Esophagus squamous epithelium (tissue), 5 donors: ENCODE measurements at places on chromosomes 7 and 10.

DNA sequence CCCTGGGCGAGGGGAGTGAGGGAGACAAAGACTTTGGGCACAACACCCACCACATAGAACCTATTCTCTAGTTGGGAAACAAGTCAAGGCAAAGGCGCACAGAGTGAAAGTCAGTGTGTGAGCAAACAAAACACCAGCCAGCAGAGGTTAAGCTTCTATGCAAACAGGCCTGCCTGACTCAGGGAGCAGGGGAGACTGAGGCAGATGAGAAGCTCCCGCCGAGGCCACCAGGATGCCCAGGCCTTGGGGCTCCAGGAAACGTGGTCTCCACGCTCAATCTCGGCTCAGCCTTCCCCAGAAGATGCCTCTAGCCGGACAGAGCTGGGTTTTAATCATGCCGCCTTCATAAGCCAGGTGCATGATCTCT, 74.1 kb upstream of the KCNMA1 start:
- no peak for DNase-seq

- DNase-seq = no peak
Measured at GRCh38 chr10:92834986-92835385, 13.3 kb upstream of the EXOC6 start.

DNA sequence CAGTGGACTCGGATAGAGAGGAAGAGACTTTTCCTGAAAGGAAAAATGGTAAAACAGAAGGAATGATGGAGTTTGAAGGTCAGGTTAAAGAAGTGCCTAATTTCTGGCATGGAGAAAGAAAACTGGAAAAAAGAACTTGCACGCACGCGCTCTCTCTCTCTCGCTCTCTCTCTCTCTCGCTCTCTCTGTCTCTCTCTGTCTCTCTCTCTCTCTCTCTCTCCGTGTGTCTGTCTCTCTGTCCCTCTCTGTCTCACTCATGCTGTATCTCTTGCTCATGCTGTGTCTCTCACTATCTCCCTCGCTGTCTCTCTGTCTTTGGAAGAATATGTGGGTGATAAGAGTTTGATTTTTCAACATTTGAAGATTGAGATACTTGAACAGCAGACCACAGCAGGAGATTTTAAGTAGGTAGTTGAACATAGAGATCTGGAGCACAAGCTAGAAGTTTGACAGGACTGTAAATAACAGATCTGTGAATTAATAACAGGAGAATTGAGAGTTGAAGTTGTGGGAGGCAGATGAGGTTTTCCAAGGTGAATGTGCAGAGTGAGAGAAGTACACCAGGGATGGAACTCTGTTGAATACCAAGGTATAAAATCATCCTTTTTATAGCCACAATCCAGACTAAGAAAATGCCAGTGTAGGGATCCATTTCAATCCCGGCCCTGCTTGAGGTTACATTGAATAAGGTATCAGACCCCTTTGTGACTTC, 33.1 kb downstream of the ADD3 start:
- no peak for DNase-seq

GRCh38 chr10:63716016-63716580, 194.9 kb downstream of the REEP3 start:
- DNase-seq = no peak

- DNase-seq = no peak
Measured at GRCh38 chr10:1127629-1128028, 71.4 kb downstream of the WDR37 start.

DNA sequence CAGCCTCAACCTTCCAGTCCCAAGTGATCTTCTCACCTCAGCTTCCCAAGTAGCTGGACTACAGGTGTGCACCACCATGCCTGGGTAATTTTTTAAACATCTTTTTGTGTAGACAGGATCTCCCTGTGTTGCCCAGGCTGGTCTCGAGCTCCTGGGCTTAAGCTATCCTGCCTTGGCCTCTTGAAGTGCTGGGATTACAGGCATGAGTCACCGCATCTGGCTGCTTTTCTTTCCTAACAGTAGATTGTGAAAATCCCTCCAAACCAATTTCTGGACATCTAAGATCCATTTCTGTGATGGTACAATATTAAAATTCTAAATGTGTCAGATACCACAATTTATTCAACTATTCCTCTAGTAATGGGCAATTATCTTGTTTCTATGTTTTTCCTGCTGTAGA, 38.7 kb downstream of the RAB18 start:
- DNase-seq = no peak

- no peak for DNase-seq
Measured at GRCh38 chr7:47939425-47940036, 8.7 kb downstream of the PKD1L1 start.

DNA sequence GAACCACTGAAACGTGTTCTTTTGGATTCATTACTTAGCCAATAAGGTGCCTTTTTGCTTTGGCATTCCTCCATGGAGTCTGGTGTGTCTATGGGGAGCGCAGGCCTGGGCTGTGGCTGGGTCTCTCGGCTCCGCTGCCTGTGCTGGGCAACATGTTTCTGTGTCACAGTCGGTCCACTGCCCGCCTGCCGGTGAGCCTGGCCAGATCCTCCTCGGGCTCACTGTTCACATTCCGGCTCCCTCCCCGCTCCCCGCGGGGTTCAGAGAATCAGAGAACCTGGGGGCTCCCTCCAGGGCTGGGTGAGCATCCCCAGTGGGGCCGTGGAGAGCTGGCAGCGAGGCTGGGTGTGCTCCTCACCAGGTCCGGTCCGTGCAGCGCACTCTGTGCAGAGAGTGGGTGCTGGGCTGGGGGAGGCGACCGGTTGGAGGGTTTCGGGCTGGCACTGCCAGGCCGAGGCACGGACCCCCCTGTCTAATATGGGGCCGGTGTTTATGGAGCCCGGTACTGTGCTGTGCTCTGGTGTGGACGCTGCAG, 70.4 kb downstream of the INPP5A start:
- no peak for DNase-seq

DNA sequence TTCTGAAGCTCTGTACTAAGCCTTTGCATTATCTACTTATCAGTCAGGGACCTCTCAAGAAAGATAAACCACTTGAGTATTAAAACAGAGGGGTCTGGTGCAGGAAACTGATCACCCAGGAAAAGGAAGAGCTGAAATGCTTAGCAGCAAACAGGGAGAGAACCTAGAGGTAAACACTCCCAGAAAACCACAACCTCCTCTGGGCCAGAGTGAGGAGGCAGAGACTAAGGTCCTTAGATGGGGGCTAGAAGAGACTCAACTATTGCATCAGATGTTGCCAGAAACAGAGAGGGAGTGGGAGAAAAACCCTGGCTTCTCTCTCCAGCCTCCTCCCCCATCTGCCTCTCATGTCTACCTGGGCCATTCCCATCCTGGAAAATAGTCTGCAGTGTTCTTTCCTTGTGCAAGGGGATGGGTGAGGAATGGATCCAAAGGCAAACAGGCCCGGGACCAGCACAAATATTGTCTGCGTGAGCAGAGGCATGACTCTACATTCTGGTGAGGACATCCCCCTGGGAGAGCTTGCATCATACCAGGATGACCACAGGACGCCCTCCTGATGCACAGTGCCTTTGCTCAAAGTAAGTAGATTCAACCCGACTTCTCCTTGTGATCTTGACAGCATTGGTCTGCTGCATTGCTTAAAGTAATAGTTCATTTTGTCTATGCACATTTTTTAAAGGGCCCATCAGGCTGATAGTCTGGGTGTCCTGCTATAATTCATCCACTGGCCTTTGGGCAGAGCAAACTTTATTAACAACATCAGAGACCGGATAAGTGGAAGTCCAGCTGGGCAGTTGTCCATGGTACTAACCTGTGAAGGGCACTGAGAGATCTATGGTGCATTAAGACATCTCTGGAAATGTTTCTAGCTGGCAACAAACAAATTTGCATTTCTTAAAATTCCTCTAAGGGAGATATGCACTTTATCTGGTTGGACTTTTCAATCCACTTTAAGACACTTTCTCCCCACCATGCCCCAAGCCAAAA, 22.4 kb upstream of the ODAD2 start:
- DNase-seq = no peak

- no peak for DNase-seq
Measured at GRCh38 chr10:86506062-86506461, 15.5 kb downstream of the WAPL start.
